ENCODE measurements at places on chromosomes 11 and 22.
A peak's percentile ranks its signal among the peaks of the same experiment; 100 is the strongest.

GRCh38 chr22:30041881-30042280 lies 38.4 kb upstream of the HORMAD2 start:
- peak; percentile 72 for DNase-seq

- DNase-seq, result no peak
Observed at GRCh38 chr22:39785232-39785631, 108.3 kb downstream of the ENTHD1 start.

- DNase-seq, result no peak
Observed at GRCh38 chr11:126624506-126624905, 269.0 kb downstream of the ST3GAL4 start.

DNA sequence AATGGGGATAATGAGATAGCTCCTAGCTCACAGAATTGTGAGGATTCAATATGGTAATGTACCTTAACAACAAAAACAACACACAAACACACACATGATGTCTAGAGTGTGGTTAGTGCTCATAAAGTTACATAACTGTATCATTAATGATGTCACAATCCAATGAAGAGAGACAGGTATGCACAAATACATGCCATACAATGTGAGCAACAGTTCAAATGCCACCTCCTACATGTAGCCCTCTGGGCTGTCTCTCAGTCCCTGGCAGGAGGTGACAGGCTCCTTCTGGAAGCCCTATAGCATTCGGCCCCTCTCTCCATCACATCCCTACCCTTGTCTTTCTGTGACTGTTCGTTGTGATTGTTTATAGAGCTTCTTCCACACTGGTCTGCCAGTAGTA lies 8.3 kb upstream of the MICALL1 start:
- DNase-seq, result peak; percentile 72

- DNase-seq, result no peak
Observed at GRCh38 chr11:126521196-126521595, 165.7 kb downstream of the ST3GAL4 start.

DNA sequence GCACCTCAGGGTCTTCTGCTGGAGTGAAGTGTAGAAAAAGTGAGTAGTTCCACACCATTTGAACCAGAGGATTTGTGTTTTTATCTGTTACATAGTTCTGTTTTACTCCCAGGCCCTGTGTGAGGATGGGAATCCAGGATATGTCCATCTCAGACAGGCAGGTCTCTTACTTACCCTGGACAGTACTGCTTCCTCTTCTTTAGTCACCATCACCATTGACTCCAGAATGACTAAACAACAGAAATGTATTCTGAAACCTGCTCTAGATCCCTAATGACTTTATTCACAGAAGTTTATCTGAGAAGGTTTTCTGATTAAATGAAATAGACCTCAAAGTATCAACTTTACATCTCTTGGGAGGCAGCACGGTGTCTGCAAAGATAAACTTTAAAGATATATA lies 33.6 kb downstream of the CYP2R1 start:
- no peak for DNase-seq

DNA sequence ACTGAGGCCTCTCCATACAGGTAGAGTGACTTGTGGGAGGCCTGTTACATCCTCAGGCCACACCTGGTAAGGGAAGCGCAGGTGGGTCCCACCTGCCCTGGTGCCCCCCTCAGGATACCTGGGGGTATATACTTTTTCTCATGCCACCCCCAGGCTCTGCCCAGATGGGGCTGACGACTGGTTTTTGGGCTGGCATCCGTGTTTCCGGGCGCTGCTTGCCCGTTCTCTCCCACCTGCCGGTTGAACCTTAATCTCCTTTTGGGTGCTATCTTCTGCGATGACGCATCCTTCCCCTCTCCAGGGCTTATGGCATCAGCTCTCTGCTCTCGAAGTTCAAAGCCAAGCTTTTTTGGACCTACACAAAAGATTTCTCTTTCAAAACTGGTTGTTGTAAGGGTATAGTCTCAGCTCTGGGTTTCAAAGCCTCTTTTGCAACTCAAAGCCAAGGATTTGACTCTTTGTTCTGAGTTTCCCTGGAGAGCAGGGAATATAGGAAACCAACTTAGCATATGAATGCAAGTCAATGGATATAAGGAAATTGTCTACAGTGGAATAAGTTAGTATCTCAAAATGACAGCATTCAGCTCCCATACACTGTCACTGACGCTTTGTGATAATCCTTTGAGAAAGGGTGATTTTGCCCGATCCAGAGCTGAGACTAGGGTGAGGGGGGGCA lies 8.6 kb upstream of the LRRC10B start:
- DNase-seq, result no peak

- DNase-seq, result peak; percentile 2
Observed at GRCh38 chr11:134008634-134009071, 51.9 kb upstream of the IGSF9B start.

GRCh38 chr11:1994121-1994520 lies 3.5 kb downstream of the H19 start:
- DNase-seq, result no peak

DNA sequence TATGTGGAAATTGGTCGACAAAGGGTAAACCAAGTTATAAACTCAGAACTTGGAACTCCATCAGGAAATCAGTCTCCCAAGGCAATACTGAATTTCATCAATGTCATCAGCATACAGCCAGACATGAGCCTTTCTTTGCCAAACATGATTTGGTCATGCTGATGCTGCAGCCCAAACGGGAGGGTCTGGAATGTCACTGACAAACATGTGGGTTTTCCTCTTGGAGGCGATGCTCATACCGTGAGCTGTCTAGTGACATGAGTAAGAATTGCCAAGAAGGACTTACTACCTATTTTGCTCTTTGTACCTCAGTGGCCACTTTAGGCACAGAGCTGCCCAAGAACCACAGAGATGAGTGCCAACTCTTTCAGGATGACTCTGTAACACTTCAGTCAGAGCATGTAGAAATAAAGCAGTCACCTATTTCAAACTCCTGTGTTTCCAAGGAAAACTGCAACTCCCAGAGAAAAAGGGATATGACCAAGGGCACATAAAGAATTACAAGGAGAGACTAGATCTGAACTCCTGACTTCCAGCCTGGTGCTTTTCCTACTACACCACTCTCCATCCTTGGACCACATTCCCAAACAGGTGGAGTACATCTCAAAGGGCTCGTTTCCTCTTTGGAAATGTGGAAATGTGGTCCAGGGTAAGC lies 24.3 kb upstream of the MRGPRX2 start:
- DNase-seq, result no peak

GRCh38 chr11:86670181-86670580 lies 2.2 kb downstream of the ME3 start:
- no peak for DNase-seq

DNA sequence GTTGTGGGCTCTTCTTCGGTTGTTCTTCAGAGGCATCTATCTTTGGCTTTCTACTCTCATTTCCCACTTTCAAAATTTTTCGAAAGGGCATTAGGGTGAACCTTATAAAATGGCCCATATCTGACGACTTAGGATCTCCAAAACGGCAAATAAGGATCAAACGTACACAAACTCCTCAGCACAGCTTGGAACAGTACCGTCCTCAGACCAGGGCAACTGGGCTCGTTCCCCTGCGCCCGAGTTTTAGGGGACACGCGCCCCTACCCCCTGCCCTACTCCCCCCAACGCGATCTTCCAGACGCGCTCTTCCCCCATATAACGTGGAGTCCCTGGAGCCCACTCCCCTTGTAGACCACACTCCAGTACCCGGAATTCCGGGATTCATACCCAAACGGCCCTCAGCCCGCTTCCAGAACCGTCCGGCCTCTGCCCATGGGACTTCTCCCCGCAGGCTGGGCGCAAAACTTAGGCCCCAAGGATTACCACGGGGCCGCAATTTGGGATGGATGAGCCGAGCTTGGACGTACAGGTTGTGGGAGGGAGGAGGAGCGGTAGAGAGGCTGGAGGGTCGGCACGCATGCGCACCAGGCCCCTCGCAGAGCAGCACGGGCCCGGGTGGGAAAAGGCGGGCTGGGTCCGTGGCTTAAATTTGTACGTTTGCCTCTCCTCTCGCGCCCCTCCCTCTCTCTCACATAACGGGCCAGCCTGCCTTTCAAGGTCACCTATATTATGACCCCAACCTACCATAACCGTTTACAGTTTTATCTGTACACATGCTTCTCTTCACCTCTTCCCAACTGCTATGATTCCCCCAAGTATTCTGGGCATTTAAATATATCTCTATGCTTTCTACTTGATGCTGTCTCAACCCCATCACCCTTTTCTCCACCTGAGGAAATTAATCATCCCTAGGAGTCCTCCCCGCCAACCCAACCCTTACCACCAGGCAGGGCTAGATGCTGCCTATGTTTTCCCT lies 3.4 kb downstream of the CCDC89 start:
- peak; percentile 34 for DNase-seq

DNA sequence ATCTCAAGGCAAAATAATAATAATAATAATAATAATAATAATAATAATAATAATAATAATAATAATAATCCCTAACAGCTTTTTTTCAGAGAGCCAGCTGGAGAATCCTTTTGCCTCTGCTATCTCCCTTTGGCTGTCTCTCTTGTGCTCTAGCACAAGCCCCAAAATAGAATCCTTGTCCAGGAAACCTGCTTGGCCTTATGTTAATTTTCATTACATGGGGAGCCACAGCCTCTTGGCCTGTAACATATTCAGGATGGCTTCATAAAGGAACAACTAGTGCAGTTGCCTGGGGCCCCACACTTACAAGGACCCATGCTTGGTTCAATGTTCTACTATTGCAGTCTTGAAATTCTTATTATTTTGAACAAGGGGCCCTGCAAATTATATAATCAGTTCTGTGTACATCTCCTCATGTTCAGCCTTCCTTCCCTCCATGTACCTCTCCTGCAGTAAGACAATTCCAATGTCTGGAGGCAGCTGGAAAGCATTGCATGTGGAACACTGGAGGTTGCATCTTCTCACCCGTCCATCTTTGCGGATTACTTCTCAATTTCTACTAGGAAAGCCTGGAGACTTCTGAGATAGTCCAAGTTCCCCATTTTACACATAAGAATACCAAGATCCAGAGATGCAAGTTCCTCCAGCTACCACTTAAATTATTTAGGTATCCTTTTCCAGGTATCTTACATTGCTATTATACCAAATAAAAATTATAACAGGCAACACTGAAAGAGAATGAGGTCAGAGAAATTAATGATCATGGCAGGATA lies 37.8 kb upstream of the SORL1 start:
- no peak for DNase-seq

- DNase-seq, result peak; percentile 70
Observed at GRCh38 chr11:77401486-77402217, 72.2 kb downstream of the PAK1 start.

DNA sequence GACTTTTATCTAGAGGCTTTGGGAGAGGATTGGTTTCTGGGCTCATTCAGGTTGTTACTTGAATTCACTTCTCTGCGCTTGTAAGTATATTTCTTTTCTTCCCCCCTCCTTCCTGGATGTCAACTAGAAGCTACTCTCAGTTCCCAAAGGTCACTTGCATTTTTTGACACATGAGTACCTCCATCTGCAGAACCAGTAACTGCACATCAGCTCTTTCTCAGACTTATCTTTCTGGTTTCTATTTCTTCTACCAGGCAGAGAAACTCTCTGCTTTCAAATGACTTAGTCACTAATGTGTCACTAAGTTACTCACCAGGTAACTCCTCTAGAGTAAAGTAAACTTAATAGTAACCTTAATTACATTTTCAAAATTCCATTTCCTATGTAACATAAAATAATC lies 773.0 kb upstream of the LUZP2 start:
- peak; percentile 35 for DNase-seq

- DNase-seq, result no peak
Observed at GRCh38 chr11:75242722-75243600, 2.4 kb downstream of the TPBGL start.

DNA sequence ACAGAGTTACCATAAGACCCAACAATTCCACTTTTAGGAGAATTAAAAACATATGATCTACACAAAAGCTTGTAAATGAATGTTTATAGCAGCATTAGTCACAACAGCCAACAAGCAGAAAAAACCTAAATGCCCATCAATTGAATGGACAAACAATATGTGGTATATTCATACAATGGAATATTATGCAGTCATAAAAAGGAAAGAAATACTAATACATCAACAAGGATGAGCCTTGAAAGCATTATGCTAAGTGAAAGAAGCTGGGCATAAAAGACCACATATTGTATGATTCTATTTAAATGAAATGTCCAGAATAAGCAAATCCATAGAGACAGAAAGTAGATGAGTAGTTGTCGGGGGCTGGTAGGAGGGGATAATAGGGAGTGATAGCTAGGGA lies 5.0 kb downstream of the MPZL2 start:
- DNase-seq, result no peak

DNA sequence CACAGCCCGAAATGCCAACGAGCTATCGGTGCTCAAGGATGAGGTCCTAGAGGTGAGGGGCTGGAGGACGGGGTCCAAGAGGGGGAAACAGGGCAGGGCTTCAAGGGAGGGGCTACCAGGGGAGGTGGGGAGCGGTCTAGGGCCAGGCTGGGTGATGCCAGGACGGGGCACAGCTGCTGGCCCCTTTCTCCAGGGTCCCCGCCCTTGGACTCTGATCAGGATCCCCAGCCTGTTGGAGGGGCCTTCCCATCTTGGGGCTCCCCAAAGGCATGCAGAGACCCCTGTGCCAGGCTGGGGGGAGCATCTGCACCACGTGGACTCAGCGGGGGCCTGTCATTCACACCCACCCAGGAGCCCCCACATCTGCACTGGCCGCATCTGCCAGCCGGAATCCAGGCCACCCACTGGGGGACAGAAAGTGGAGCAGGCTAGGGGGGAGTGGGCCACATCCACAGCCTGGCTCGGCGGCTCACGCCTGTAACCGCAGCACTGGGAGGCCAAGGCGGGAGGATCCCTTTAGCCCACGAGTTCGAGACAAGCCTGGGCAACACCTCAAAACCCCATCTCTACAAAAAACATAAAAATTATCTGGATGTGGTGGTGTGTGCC lies 18.9 kb downstream of the EPS8L2 start:
- DNase-seq, result no peak

- no peak for DNase-seq
Observed at GRCh38 chr11:405954-406795, 8.6 kb downstream of the SIGIRR start.

DNA sequence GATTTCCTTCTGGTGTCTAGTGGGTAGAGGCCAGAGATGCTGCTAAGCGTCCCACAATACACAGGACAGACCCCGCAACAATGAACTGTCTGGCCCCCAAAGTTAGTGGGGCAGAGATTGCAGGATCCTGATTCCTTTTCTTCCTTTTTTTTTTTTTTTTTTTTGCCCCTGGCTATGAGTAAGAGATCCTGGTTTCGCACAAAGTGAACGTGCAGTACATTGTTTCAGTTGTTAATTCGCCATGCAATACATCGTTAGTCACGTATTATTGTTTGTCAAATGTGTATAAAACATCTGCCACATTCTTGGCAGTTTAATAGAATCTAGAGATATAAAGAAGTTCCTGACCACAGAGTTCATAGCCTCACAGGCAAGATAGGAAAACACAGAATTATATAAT lies 20.2 kb downstream of the ST3GAL4 start:
- peak; percentile 79 for DNase-seq

GRCh38 chr11:3123305-3123704 lies 41.8 kb downstream of the OSBPL5 start:
- peak; percentile 56 for DNase-seq

DNA sequence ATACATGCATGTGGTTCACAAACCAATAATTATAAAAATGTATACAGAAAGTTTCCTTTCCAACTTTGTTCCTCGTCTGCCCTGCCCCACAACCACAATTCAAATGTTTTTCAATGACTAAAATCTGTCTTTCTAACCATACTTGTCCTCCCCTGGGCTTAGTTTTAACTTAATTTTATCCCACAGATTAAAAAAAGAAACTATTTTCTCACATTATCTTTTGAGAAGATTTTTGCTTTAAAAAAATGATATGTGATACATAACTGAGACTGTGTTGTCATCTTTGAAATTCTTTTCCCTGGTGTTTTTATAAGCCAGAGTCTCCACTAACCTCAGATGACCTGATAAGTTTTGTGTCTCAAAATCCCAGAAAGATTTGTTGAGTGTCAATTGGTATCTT lies 79.0 kb downstream of the FDX1 start:
- DNase-seq, result no peak
